ENCODE measurements at places on chromosomes 13 and 19. TPM values are rescaled to one million over a fixed set of nuclear protein-coding genes. Genes with fewer than 3 reads are reported as not detected.

Gene PDX1
- total RNA-seq = not detected

GRCh38 chr19:6076291-6076665 is 34.0 kb downstream of the RFX2 start:
- no peak for DNase-seq

GRCh38 chr19:28493884-28494283 is 719.1 kb downstream of the UQCRFS1 start:
- no peak for DNase-seq

Gene ACP5
- total RNA-seq = 3.3 TPM

GRCh38 chr19:19270749-19271571 is 2.1 kb downstream of the TM6SF2 start:
- DNase-seq = no peak

GRCh38 chr13:24243302-24243701 is 66.1 kb upstream of the C1QTNF9 start:
- DNase-seq = no peak

GRCh38 chr19:50190439-50190891 is 13.0 kb upstream of the MYH14 start:
- no peak for DNase-seq

DNA sequence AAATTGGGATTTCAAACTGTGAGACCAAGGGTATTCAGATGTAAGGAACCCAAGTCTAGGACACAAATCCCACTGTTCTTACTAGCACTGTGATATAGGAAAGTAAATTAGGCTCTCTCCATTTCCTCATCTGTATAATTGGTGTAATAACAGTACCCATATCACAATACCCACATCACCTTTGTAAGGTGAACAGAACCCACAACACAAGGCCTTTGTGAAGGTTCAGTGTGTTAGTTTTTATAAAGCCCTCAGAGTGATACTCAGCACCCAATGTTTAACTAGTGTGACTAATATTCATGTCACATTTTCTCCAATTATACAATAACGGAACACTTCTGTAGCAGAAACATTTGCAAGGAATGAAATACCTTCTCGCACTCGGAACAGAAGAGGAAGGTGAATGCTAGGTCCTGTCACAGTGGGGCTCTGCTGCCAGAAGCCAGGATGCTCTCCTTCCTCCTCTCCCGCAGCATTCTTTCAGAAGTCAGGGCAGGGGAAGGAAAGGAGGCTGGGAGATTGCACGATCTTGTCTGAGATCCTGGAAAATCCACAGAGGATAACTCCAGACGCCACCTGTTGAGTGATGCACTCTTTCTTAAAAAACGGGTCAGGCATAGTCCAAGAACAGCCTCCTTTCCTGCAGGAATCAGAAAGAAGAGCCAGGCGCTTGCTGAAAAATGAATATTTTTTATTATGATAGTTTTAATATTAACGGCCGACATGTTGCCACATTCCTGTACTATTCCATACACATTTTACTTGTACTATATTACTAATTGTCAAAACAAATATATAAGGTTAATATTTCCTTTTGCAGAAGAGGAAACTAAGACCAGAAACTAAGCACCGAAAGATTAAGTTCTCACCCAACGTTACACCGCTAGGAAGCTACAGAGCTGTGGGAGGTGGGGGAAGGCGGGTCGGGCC is 762 bp downstream of the ZNF45 start:
- no peak for DNase-seq

Gene DNAJC15
- 24.0 TPM for total RNA-seq

Gene KLF1
- total RNA-seq = 0.51 TPM

- DNase-seq = no peak
Observed at GRCh38 chr13:87889254-87889653, 218.1 kb downstream of the SLITRK5 start.

GRCh38 chr13:23392313-23392712 is 41.2 kb downstream of the SACS start:
- no peak for DNase-seq

DNA sequence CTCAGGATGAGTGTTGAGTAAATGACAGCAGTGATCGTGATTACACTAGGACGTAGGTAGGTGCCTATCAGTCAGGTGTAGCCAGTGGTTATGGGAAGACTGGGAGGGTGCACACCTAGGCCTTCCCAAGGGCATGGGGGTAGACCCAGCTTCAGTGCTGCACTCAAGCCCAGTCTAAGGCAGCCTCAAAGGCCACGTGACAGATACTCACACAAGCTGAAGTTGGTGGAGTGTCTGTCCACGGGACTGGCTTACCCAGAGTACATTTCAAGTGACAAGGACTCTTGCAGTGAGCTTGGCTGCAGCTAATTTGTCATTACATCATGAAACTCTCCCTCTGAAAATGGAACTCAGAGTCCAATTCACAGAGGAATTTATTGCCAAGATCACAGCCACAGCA is 118.3 kb downstream of the SHISA2 start:
- DNase-seq = no peak

DNA sequence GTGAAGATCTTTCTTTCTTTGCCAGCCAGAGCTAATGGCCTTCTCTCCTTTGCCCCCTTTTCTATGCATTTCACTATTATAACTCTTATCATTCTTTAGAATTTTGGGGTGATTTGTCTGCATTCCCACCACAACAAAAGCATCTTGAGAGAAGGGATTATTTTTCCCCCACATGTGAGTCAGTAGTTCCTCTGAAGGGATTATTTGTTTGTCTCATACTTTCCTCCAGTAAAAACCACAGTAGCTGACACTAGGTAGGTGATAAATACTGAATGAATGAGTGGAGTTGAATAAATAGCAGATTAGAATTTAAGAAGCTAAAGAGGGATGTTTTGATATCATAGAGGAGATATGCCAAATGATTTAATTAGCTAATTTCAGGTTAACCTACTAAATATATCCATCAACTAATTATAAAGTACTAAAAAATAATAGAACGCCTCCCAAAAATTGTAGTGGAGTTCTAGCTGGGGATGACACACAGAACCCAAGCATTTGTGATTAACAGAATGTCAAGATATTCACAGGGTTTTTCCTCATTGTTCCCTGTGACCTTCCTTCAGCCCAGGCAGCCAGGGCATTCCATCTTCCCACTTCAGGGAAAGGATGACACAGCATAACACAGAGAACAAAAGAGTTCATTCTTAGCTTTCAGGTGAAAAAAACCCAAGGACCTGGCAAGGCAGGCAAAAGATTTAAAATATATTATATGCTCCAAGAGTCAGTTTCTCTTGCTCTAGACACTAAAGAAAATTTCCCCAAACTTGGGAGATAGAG is 3.5 kb upstream of the TBC1D4 start:
- no peak for DNase-seq

GRCh38 chr19:27746691-27747380 is 1466.1 kb downstream of the UQCRFS1 start:
- DNase-seq = no peak

DNA sequence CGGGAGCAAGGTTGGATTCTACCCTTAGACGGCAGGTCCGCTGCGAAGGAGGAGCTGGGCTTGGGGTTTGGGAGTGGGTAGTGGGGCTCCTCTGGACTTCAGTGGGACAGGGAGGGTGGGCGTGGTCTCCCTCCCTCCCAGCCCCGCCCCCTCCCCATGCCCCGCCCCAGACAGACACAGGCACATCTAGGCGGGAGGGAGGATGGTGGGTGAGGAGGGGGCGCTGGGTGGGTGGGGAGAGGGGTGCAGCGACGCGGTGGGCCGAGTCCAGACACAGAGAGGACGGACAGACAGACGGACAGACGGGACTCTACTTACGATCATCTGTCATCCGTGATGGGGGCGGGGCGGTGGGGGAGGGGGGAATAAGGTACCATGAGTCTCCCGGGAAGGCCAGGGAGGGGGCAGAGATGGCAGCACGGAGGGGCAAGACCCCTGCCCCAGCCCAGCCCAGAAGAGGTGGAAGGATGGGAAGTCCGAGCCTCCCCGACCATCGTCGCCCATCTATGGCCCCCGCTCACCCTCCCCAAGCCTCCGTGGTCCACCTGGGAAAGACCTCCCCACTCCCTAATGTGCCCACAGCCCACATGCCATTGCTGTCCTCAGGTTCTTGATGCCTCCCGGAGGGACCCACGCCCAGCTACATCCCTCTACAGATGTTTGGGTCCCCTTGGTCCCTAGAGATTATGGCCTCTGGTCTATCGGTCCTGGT is 64.8 kb downstream of the UNC13A start:
- DNase-seq = no peak
